CD4-positive, alpha-beta T cell treated with Interleukin-15 for 1 hour (primary cell): ENCODE measurements at places on chromosomes 4 and X.
A peak's percentile ranks its signal among the peaks of the same experiment; 100 is the strongest.

GRCh38 chrX:104913348-104913747, 307.1 kb downstream of the TEX13A start:
- DNase-seq: no peak

GRCh38 chrX:53817548-53817947, 131.0 kb upstream of the HUWE1 start:
- DNase-seq: no peak

- DNase-seq: no peak
Observed at GRCh38 chr4:181345931-181346330, 897.3 kb upstream of the TENM3 start.

DNA sequence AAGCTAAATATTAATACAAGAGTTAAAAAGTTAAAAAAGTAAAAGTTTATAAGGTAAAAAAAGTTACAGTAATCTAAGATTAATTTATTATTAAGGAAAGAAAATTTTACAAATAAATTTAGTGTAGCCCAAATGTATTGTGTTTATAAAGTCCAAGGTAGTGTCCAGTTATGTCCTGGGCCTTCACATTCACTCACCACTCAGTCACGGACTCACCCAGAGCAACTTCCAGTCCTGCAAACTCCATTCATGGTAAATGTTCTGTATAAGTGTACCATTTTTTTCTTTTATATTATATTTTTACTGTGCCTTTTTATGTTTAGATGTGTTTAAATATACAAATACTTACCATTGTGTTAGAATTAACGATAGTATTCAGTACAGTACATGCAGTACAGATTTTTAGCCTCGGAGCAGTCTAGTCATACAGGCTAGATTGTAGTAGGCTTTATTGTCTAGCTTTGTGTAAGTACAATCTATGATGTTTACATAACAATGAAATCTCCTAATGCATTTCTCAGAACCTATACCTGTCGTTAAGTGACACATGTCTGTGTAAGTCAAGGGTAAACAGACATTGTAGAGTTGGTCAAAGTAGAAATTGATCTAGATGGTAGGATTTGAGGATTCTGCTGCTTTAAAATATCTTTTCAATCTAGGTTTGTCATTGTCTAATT, 197.7 kb downstream of the GC start:
- no peak for DNase-seq

- DNase-seq: no peak
Observed at GRCh38 chr4:134773497-134774000, 572.0 kb upstream of the PABPC4L start.

- DNase-seq: no peak
Observed at GRCh38 chr4:56400560-56400959, 13.3 kb upstream of the AASDH start.

DNA sequence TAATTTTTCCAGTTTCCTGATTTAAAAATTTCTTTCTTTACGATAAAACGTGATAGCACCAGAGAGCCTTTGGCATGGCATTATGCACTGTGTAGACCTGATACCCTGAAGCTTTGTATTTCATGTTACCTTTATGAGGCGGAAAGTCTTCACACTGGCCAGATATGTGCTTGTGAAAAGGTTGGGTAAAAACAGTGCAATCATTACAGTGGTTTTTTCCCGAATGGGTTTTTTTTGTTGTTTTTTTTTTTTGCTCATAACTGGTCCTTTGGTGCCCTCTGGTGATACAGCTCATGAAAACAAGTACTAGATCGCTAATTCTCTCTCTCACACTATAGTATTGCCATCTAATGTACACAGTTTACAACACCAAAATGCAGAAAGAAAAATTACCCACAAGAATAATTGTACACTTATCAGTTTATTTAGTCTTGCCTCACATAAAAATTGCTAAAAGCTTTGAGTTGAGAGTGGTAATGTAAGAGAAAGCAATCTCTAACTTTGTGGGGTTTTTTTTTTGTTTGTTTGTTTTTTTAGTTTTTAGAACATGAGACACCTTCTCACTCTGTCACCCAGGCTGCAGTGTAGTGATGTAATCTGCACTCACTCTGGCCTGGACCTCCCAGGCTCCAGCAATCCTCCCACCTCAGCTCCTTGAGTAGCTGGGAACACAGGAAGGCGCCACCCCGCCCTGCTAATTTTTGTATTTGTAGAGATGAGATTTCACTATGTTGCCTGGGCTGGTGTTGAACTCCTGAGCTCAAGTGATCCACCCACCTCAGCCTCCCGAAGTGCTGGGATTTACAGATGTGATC, 21.3 kb downstream of the SPCS3 start:
- no peak for DNase-seq

- no peak for DNase-seq
Observed at GRCh38 chrX:150887906-150888465, 10.5 kb downstream of the CD99L2 start.

DNA sequence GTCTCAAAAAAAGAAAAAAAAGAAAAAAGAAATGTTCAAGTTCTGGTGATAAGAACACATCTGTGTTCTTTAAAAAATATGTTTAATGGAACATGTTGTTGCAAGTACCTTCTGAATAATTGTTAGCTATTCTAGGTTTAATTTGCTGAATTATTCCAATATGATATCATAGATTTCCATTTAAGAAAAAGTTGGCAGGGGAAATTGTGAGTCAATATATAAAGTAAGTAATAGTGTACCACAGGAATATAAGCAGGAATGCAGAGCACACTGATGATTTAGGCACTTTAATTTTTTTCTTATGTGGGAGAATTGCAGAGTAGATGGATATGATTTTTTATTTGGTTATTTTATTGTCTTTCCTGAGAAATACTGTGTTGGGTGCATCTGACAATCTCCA, 190.7 kb downstream of the RPA4 start:
- DNase-seq: no peak

DNA sequence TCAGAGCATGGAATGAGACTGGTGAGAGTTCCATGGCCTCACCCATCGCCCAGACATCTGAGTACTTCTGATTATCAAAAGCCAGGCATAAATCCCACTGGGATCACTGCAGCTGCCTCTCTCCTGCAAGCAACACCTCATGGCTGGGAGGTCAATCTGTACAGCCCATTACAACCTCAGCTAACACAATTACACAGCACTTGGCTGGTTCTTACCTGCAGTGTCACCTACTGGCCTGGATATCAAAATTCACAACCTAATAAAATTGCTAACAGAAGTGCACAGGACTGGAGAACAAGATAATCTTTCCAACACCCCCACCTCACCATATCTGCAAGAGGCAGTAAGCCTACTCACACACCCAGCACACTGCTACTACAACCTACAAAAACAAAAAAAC, 341.7 kb upstream of the NDST3 start:
- no peak for DNase-seq

- DNase-seq: no peak
Observed at GRCh38 chrX:129115104-129115503, 408.2 kb downstream of the SMARCA1 start.

DNA sequence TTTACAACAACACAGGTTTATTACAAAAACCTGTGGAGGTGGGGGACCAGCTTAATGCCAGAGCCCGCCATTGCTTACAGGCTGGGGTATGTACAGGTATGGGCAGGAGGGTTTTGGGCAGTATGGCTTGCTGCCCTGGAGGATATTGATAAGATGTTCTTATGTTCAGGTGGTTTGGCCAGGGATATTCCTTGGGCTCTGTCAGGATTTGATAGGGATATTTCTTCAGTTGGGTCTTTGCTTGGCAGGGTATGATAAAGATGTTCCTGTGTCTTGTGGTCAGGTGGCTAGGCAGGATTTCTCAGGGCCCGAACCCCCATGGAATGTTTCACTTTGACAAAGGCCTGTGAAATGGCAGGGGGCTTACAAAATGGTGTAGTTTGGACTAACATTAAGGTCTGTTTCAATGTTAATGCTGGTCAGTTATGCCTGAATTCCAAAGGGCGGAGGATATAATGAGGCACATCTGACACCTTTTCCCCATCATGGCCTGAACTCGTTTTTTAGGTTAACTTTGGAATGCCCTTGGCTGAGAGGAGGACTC, 3.1 kb downstream of the MGST2 start:
- no peak for DNase-seq

DNA sequence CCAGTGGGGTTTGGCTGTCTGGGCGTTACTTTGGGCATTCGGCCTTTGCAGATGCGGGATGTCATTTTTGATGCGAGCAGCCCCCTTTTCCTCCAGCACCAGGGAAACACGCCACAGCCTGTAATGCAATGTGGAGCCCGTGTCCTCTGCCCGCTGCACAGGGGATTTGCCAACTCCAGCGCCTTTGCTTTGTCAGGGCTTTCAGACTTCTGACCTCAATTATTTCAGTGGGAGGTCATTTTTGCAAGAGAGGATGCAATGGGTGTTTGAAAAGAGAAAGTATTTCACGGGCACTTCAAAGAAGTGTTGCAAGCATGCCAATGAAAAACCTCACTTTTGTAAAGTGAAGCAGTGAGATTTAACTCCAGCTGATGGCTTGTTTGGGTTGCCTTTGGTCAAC, 11.5 kb downstream of the CLCN4 start:
- DNase-seq: no peak

DNA sequence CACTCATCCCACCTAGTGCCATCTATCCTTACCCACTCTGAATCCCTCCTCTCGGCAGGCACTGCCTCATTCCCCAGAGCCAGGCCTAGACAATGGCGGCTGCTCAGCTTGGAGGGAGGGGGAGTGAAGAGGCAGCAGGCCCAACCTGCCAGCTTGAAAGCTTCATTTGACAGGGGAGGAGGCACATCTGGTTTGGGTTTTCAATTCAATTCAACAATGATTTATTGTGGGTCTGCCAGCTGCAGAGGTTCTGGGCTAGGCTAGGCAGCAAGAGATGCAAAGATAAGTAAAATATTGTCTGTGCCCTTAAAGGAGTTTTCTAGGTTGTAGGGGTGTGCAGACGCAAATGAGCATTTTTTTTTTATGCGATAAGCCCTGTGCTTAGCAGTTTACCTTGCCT, 58.5 kb downstream of the RTL9 start:
- DNase-seq: no peak

GRCh38 chr4:107432451-107432850, 287.6 kb downstream of the PAPSS1 start:
- DNase-seq: no peak

- DNase-seq: peak; percentile 52
Observed at GRCh38 chrX:69538321-69538876, 34.3 kb downstream of the NALF2 start.

GRCh38 chr4:181204109-181204508, 1039.1 kb upstream of the TENM3 start:
- no peak for DNase-seq

DNA sequence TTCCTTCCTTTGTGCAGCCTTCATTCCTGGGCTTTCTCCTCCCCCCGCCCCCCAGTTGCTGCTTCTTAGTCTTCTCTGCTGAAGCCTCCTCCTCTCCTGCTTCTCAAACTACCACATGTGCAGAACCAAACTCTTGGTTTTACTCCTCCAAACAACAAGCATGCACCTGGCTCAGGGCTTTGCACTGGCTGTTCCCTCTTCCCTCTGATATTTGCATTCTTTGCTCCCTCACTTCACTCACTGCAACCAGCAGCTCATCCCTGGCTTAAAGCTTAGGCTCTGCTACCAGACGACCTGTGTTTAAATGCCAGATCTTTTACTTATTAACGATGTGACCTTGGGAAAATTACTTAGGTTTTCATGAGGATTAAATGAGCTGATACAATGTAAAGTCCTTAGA, 51.4 kb downstream of the MED28 start:
- DNase-seq: no peak

GRCh38 chr4:6367371-6367851, 97.8 kb downstream of the WFS1 start:
- DNase-seq: no peak

- DNase-seq: no peak
Observed at GRCh38 chr4:5964030-5964429, 54.2 kb downstream of the C4orf50 start.

- DNase-seq: no peak
Observed at GRCh38 chr4:128516301-128516969, 228.8 kb upstream of the PGRMC2 start.

GRCh38 chr4:158865520-158866177, 96.8 kb downstream of the FNIP2 start:
- DNase-seq: no peak

GRCh38 chr4:35459045-35459444, 785.3 kb downstream of the ARAP2 start:
- DNase-seq: no peak

- DNase-seq: no peak
Observed at GRCh38 chrX:131544218-131544617, 344 bp downstream of the OR13H1 start.

- no peak for DNase-seq
Observed at GRCh38 chr4:158630893-158631292, 40.8 kb downstream of the C4orf46 start.

DNA sequence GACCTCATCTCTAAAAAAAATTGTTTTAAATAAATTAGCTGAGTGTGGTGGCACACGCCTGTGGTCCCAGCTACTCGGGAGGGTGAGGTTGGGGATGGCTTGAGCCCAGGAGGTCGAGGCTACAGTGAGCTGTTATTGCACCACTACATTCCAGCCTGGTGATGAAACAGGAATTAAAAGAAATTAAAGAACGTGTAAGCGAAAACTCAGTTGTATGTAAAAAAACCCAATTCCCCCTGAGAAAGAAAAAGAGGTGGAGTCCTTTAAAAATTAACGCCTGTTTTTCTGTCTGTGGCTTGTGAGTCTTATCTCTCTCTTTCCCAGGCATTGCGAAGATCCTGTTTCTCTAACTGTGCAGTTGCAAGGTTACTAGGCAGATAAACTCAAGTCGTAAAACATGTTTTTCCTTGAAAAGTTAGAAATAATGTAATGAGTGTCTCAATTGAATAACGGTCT, 22.1 kb downstream of the EPGN start:
- no peak for DNase-seq

DNA sequence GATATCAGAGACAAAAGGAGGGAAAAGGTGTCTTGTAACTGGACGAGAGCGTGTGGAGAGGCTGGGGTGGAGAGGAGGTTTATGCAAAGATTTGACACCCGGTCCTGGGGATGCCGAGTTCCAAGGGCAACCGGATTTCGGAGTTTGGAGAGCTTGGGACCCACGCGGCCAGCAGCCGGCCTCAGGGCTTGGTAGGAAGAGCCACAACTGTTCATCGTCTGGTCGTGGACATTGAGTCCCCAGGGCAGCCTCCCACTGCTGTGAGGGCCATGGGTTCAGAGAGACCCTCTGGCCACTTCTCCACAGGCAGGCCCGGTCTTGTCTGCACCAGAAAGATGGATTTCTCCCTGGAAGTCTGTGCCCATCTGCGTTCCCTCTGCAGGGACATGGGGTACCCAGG, 46.8 kb downstream of the SHOX start:
- DNase-seq: no peak

- DNase-seq: no peak
Observed at GRCh38 chr4:31272331-31273061, 552.3 kb downstream of the PCDH7 start.

GRCh38 chr4:153538487-153539357, 72.6 kb downstream of the TMEM131L start:
- no peak for DNase-seq

- DNase-seq: no peak
Observed at GRCh38 chr4:66639361-66639760, 905.9 kb downstream of the CENPC start.

GRCh38 chr4:125739760-125740159, 425.0 kb downstream of the FAT4 start:
- no peak for DNase-seq

- DNase-seq: no peak
Observed at GRCh38 chrX:109830157-109830703, 97.2 kb upstream of the ACSL4 start.
